ENCODE measurements at places on chromosomes 4 and X. TPM values are rescaled to one million over a fixed set of nuclear protein-coding genes. Genes with fewer than 3 reads are reported as not detected.

The LDOC1 gene
- 28.6 TPM for total RNA-seq

The PNMA5 gene
- not detected for total RNA-seq

The FAAH2 gene
- total RNA-seq: 1.2 TPM

The ZAR1 gene
- not detected for total RNA-seq

The SLC25A43 gene
- 17.2 TPM for total RNA-seq

The VAMP7 gene
- total RNA-seq: 35.7 TPM

The HMGN5 gene
- total RNA-seq: 6.5 TPM

The MORC4 gene
- 33.8 TPM for total RNA-seq

The SLC38A5 gene
- total RNA-seq: 2.6 TPM

The DSPP gene
- not detected for total RNA-seq

The PSAPL1 gene
- total RNA-seq: not detected

- DNase-seq: no peak
Observed at GRCh38 chrX:15745179-15745578, 7.1 kb downstream of the CA5B start.

- no peak for DNase-seq
Observed at GRCh38 chr4:31307029-31307428, 586.9 kb downstream of the PCDH7 start.

GRCh38 chr4:112007391-112007790 is 137.9 kb upstream of the FAM241A start:
- DNase-seq: no peak

DNA sequence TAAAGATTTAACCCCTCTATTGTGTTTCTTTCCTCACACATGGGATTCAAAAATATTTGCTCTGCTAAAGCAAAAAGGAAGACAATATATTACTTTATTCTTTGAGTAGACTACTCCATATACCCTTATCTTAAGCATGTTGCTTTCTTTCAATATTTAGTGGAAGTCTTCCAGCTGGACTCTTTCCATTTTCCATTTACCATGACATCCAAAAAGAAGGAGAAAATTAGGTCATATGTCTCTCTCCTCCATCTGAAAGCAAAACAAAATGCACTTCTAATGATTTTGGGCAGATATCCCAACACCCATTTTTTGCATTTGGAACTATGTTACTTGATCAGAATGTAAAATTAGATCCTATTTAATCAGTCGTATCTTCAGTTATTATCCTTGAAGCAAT is 1336.5 kb downstream of the PCDH19 start:
- no peak for DNase-seq

- no peak for DNase-seq
Observed at GRCh38 chr4:165293927-165294649, 33.4 kb upstream of the MSMO1 start.

DNA sequence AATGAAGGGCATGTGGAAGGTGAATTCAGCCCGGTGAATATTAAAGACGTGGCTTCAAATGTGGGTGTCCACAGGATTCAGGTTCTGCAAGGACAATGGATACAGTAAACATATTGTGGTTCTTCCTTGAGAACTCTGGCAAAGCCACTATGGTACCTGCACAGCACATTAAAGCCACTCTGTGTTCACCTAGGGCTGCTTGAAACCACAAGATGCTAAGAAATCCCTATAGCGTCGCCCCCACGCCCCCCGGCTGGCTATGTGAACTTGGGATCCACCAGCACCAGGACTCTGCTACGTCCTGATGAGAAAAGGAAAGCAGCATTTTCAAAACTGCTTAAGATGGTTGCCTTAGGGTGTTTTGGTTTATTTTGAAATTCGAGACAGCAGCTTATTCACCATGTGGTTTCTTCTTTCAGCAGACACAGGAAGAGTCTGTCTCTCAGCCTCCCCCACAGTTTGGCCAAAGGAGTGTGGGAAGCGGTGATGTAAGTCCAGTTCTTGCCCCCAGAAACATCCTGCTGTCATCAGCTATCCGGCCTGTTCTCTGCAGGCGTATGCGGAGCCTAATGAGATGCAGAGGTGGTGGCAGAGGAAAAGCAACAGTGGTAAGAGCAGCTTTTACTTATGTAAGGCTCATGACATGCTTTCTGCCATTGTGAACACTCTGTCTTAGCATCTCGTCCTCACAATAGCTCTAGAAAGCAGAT is 111.5 kb downstream of the AFAP1 start:
- no peak for DNase-seq

DNA sequence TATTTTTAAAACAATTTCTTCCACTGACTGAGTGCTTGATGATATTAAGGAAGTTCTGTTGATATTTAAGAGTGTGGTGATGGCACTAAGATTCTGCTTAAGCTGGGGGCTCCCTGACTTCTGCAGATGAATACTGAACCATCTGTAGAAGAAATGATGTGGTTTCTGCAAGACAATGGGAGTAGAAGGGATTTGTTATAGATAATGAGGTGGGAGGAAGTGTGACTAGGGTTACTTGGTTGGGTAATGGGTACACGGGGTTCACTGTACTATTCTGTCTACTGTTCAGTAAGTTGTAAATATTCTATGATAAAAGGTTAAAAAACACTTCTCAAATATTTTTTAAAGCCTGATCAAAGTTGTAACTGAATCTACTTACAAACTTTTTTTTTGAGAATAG is 60.9 kb upstream of the TXK start:
- no peak for DNase-seq

GRCh38 chrX:70479922-70480659 is 35.5 kb downstream of the DLG3 start:
- DNase-seq: no peak

GRCh38 chr4:148077581-148077980 is 345.7 kb downstream of the ARHGAP10 start:
- DNase-seq: no peak

GRCh38 chr4:136156947-136157346 is 1375.3 kb downstream of the PCDH18 start:
- DNase-seq: no peak

DNA sequence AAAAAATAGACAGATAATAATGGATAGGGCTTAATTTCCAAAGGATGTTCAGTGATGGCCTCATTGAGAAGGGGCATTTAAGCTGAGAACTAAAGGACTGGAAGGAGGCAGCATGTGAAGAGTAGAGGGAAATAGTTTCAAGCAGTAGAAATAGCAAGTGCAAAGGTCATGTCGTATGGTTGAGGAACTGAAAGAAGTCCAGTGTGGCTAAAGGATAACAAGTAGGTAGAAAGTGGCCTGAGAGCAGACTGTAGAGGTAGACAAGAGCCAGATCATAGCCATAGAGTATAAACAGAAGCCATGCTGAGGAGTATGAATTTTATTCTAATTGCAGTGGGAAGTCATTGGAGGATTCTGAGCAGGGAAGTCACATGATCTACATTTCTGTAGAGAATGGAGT is 72.3 kb downstream of the GRIA3 start:
- DNase-seq: no peak

GRCh38 chr4:47315346-47315745 is 148.2 kb downstream of the COMMD8 start:
- no peak for DNase-seq

- no peak for DNase-seq
Observed at GRCh38 chr4:129994715-129995114, 898.8 kb downstream of the C4orf33 start.

DNA sequence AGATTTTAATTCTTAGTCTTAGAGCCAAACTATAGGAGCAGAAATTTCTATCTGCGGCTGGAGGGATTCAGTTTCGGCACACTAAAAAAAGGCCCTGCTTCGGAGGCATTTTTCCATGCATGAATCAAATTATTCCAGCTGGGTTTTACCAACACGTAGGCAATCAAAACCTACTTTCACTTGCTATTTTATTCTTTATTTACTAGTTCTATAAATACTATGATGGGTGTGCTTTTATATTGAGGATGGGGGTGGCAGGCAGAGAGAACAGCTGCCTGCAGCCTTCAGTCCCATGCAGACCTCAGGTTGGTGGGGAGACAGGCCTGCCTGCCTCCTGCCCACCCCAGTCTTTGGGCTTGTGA is 609.8 kb downstream of the BCOR start:
- DNase-seq: no peak

- DNase-seq: no peak
Observed at GRCh38 chrX:121496966-121497365, 449.6 kb downstream of the GLUD2 start.

- DNase-seq: no peak
Observed at GRCh38 chr4:100190643-100191600, 654 bp upstream of the DDIT4L start.

- DNase-seq: no peak
Observed at GRCh38 chr4:112075906-112076305, 69.3 kb upstream of the FAM241A start.

Data from chondrocyte (in vitro differentiated cells).